ENCODE measurements at places on chromosomes 16 and 17.

- DNase-seq = no peak
Observed at GRCh38 chr17:27497696-27498095, 41.4 kb downstream of the KSR1 start.

- no peak for DNase-seq
Observed at GRCh38 chr16:89152831-89153700, 18.5 kb upstream of the CDH15 start.

DNA sequence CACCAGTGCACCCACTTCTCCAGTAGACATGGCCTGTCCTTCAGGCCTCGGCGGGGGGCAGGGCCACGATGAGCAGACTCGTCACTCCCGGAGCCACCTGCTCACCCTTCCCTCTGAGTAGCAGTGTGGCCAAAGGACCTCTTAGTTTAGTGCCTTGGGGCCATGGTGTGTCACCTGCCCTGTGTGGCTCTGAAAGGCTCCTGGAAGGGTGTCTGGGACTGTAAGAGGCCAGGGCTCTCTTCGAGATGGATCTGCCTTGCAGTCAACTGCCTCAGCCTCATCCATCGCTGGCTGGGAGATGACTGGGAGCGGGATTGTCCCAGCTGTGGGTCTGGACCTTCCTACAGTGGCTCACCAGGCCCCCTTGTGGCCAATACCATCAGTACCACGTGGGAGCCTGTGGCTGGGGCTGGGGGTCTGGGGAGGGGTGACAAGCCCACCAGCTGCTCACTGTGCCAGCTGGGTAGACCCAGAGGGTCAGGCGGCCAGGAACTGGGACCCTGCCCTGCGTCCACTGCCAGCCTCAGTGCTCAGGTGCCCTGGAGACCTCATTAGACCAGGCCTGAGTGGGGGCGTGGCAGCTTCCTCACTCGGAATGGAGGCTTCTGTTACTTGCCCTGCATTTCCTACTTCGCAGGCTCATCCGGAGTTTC, 133.4 kb downstream of the OR1D5 start:
- no peak for DNase-seq

- no peak for DNase-seq
Observed at GRCh38 chr16:2970563-2970962, 1.4 kb downstream of the PAQR4 start.

DNA sequence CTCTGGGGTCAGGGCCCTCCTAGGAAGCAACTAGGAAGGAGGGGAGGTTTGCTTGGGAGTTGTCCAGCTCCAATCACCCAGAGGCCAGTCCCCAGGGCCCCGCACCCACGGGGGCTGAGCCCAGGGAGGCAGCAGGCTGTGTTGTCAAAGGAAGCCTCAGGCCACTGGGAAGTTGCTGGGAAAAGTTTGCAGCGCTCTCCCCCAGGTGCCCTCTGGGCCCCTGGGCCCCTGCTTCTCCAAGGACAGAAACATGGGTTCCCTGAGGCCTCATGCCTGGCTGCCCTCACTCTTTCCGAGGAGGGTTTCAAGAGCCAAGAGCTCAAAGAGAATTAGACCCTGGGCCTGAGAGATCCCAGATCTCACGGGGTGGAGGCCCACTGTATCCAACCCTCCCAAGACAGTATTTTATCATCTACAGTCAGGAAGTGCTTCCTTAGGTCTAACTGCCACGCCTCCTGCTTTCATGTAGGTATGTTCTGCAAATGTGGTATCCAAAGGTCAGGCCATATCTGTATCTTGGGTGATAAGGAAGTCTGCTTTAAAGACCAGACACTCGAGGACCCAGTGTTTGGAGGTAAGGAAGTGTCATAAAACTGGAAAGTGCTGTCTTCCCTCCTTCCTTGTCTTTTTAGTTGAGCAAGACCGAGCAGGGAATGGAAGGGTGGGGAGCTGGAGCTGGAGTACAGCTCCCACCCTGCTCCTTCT, 44.2 kb upstream of the ZNF423 start:
- DNase-seq = no peak

- no peak for DNase-seq
Observed at GRCh38 chr16:1874854-1875253, 2.9 kb upstream of the MEIOB start.

DNA sequence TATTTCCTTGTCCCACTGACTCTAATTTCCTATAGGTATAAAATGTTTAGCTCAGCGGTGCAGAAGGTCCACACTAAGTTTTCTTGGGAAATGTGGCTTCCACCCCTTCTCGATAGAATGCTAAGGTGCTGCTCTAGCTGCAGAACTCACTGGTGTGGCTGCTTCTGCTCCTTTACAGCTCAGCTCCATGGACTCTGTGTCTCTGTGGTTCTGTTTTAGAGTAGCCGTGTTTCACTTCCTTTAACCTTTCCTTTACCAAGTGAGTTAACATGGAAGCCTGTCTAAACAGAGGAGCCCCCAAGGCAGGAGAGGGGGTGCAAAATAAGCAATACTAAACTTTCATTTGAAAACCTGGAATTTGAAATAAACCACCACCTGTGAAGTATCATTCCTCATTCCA, 65.3 kb downstream of the SPECC1 start:
- no peak for DNase-seq

DNA sequence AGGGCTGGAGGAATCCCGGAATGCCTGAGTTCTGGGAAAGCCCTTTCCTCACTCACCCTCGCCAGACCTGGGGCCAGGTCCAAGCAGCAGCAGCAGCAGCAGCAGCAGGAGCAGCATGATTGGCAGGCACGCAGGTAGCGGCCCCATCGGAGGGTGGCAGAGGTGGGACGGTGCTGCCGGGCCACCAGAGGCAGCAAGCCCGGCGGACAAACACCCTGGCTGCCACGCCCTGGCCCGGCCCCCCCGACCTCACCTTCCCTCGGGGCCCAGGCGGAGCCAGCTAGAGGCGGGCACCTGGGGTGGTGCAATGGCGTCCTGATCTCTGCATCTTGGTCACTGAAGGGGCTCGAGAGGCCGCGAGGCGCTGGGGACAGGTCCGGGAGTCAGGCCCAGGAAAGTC, 122.4 kb downstream of the LAT start:
- no peak for DNase-seq

DNA sequence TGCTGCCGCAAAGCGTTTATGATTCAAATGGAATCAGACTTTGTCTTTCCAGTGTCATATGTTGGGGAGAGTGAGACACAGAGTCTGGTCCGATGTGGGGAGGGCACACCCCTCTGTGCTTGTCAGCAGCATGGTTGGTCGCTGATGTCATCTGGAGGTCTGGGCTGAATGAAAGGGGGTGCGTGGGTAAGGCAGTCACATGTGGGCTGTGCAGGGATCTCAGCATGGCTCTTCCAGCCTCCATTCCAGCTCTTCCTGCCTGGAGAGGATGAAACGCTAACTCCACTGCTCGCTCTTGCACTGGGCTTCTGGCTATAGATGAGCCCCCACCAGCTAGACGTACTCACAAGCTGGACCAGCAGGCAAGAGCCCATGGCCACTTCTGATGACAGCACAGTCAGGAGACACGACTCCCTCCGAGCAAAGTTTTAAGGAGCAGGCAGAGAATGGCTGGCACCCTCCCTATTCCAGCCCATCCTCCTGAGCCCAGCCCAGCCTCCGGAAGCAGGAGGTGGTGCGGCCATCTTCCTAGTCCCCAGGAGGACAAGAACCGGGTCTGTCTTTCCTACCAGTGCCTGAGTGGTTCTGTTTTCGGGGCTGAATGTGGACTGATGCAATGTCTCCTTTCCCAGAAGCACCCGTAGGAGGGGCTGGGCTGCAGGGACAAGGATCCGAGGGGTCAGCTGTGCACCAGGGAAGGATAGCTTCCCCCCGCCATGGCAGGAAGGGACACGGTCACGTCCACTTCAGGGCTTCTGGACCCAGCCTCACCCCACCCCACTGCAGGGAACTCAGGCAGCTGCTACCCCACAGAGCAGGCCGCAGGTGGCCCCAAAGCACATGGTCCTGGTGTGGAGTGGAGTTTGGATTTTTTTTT, 41.5 kb upstream of the CBFA2T3 start:
- DNase-seq = no peak

GRCh38 chr17:73609758-73610157, 34.5 kb downstream of the SDK2 start:
- DNase-seq = no peak

DNA sequence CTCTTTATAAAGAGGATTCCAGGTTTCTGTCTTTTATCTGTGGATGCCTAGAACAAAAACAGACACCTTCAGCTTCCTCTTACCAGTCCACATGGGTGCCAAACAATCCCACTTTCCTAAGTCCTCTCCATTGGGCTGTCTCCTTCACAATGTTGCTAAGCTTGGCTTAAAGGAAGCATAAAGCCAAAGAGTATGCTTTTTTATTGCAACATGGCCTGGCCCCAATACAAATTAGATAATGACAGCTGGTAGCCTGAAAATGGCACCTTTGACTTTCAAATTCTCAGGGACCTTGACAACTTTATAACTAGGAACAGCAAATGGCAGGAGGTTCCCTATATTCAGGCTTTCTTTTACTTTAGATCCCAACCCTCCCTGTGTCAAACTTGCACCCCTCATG, 55.8 kb downstream of the SLFN5 start:
- DNase-seq = no peak

- no peak for DNase-seq
Observed at GRCh38 chr17:74870512-74870911, 2.3 kb downstream of the FDXR start.

- DNase-seq = no peak
Observed at GRCh38 chr16:30901201-30902028, 5.0 kb downstream of the CTF1 start.

- DNase-seq = no peak
Observed at GRCh38 chr16:17998996-17999395, 337.5 kb downstream of the NPIPA8 start.

DNA sequence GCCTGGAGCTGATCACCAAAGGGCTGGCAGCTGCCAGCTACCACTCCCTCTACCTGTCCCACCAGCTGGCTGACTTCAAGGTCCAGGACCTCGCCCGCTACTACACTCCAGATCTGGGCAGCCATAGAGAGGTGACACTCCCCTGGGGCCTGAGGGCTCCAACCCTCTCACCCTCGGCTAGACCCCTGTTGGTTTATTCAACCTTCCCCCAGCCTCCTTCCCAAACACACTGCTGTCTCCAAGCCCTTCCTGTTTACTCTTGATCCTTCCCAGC, 18.0 kb downstream of the ALOX12B start:
- DNase-seq = no peak

- no peak for DNase-seq
Observed at GRCh38 chr16:86090461-86091170, 191.7 kb downstream of the IRF8 start.

DNA sequence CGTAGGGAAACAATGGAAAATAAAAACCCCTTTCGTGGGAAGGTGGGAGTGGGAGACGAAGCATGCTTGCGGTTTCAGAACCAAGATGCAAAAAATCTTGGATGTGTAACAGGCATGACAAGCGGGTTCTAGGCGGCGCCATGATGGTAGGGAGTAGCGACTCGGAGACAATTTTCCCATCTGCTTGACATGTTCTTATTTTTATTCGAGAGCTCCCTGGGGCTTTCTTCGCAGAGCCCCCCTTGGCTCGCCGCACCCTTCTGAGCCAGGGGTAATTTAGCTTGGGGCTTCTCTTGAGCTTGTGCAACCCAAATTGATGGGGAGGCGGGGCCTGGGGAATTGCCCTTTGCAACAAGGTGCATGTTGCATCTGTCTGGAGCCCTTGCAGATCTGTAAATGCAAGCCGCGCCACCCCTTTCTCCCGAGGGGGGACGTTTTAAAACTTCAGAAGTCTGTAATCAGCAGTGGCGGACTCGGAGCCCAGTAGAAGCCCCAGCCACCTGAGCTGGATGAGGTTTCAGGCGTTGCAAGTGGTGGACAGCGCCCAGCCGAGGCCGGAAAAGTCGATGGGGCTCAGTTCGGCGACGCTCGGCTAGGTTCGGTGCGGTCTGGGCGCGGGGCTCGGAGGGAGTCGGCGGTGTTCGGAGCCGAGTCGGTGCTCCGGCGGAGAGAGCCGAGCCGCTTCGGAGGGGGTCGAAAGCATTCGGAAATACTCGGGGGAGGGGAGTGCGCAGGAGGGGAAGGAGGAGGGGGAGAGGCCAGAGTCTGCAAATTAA, 2.9 kb downstream of the GNAO1 start:
- no peak for DNase-seq

- DNase-seq = no peak
Observed at GRCh38 chr17:61221181-61221580, 178.5 kb upstream of the TBX2 start.

GRCh38 chr17:49018116-49018612, 21.0 kb downstream of the IGF2BP1 start:
- DNase-seq = no peak

All from esophagus squamous epithelium (tissue), 5 donors.